ENCODE measurements at places on chromosomes 2 and 18.
A peak's percentile ranks its signal among the peaks of the same experiment; 100 is the strongest.

GRCh38 chr2:216345846-216346245, 26.4 kb downstream of the MARCHF4 start:
- DNase-seq, result no peak

DNA sequence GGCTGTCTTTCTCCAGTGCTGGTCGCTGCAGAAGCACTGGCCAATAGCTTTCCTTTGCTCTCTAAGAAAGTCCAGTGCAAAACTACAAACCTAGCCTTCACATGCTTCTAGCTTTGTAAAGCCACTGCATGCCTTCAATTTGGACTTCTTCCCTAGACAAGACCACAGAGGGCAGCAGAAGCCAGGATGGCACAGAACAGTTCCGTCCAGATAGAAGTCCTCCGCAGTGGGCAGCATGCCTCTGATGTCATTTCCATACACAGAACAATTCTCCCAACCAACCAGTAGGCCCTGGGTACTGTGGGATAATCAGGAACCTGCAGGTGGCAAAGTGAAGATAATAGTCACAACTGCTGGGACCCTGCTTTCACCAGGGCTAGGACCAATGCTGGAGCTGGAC, 3.3 kb downstream of the ST6GAL2 start:
- DNase-seq, result no peak

GRCh38 chr2:205169464-205169863, 512.8 kb upstream of the NRP2 start:
- no peak for DNase-seq

- no peak for DNase-seq
Observed at GRCh38 chr18:79544386-79544963, 135.1 kb upstream of the CTDP1 start.

DNA sequence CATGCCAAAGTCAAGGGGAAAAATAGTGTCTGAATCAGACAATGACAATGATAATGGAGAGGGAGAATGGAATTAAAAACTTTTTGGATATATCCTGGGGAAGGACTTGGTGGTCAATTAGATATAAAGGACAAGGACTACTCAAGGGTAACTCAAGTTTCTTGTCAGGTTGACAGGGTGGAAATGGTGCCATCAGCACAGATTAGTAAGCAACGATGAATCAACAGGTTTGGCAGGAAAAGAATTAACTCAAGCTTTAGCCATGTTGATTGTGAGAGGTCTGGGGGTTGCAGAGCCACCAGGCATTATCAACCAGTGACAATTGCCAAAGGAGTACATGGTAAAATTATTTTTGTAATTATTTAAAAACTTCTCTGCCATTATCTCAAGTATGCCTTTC, 35.8 kb upstream of the SPATS2L start:
- no peak for DNase-seq

DNA sequence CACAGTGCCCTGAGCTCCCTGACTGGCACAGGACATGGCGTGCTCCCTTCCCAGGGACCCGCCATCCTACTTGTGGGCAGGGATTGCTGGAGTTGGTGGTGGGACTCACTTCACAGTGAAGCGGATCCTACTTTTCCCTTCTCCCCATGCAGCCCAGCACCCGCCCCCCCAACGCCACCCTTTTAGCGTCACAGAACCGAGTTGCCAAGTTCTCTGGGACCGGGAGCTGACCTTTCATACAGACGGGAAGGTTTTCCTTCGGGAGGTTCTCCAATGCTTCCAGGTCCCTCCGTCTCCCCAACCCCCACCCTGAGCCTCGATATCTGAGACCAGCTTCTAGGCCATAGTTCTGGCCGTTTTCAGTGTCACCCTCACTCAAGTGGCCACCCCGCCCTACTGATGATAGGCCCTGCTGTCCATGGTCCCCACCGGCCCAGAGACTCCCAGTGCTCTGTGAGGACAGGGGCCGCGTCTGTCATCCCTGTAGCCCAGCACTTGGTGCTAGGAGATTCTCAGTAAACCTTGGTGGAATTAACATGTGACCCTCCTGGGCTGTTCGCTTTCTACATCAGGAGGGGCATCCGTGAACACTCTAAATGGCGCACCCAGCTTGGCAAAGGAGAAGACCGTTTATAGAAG, 1.6 kb upstream of the DNMT3A start:
- DNase-seq, result no peak

GRCh38 chr2:101699755-101700461, 2.4 kb downstream of the MAP4K4 start:
- DNase-seq, result peak; percentile 58

DNA sequence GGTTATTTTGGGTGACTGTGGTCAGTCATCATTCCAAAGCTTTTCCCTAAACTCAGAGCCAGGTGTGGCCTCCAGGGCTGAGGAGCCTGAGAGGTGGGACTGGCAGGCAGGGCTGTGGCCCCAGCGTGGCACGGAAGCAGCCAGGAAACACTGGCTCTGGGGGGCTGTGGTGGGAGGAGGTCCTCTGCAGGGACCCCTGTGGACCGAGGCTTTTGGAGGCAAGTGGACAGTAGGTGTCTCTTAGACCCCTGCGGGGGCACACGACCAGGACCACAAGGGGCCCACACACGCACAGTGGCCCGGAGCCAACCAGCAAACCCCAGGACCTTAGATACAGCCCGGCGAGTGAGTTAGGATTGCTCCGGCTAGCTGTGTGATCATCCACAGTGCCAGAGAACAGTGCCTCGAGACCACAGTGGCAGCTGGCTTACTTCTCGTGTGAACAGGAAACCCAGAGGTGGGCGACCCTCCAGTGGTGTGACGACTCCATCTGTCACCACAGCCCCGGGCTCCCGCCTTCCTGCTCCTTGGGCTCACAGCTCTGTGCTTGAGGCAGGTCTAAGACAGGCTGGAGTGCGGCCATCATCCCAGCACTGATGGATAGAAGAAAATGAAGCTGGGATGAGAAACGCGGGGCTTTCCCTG, 1.6 kb upstream of the RTP5 start:
- no peak for DNase-seq

DNA sequence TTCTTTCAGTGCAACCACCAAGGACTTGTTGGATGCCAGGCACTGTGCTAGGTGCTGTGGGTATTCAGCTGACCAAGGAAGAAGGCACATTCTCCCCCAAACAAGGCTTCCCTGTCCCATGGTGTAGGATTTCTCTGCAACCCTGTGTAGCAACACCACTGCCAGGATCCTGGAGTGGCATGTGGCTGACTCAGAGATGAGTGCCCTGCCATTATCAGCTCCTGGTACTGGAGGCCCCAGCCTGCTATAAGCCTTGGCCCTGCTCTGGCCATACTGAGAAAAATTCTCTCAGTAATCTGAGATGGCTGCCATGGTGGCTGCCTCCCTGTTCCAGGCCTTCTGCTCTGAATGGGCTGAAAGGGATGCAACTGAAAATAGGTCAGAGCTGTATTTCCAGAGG, 4.3 kb downstream of the SMYD5 start:
- DNase-seq, result peak; percentile 56

DNA sequence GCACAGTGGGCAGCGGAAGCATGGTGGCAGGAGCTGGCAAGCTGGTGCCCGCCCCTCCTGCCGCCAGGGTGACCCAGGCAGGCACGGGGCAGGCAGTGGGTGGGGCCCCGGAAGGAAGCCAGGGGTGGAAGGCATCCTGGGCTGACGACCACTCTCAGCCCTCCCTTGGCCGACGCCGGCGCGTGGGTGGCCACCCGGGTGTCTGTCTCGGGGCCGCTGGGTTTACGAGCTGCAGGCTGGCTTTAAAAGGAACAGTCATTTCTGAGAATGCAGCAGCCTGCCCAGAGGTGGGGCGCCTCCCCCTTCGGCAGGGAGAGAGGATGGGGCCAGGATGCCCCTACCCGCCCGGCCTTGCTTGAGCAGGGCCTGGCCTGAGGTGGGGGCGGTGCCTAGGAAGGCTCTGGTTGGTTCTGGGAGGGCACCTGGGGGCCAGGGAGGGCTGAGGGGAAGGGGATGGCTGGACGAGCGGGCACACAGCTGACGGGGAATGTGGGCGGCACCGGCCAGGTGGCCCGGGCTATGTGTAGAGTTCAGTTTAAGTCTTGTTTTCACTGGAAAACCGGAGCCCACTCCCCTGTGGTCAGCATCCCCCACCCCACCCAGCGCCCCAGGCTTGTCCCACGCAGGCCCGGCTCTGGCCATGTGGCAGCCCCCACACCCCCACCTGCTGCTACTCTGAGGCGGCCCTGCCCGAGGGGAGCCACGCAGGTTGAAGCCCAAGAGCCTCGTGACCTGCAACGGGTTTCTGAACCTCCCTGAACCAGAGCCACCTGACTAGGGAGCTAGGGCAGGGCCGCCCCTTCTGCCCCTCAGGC, 6.3 kb downstream of the BOK start:
- DNase-seq, result no peak

GRCh38 chr18:57438743-57439608, 3.8 kb downstream of the ONECUT2 start:
- DNase-seq, result no peak

- peak; percentile 42 for DNase-seq
Observed at GRCh38 chr2:27973592-27973991, 83.1 kb downstream of the BABAM2 start.

GRCh38 chr2:45770811-45771210, 119.3 kb downstream of the PRKCE start:
- peak; percentile 24 for DNase-seq

- no peak for DNase-seq
Observed at GRCh38 chr2:31136732-31137131, 1.5 kb downstream of the GALNT14 start.

- DNase-seq, result no peak
Observed at GRCh38 chr2:20935168-20935775, 108.6 kb downstream of the APOB start.
